MCF 10A (cell line): ENCODE measurements at places on chromosomes 1 and 21.

- no peak overlapping the region for H3K4me3 ChIP-seq
- H3K4me1 ChIP-seq, result peaks cover 36% of the 10 kb centered on the region
- H3K36me3 ChIP-seq, result peaks cover 74% of the 10 kb centered on the region
- no peak overlapping the region for H3K27ac ChIP-seq
- H3K27me3 ChIP-seq, result no peaks in the 10 kb centered on the region
- DNase-seq, result no peak
Observed at GRCh38 chr1:150557065-150557600, 7.9 kb downstream of the ADAMTSL4 start.

GRCh38 chr21:45724994-45725843 lies 81.7 kb downstream of the PCBP3 start:
- H3K36me3 ChIP-seq, result no peaks in the 10 kb centered on the region
- no peaks in the 10 kb centered on the region for H3K4me1 ChIP-seq
- H3K4me3 ChIP-seq, result no peak overlapping the region
- peaks cover 12% of the 10 kb centered on the region for H3K27me3 ChIP-seq
- no peak for DNase-seq

- H3K27me3 ChIP-seq, result peaks cover 17% of the 10 kb centered on the region
- no peak overlapping the region for H3K4me3 ChIP-seq
- no peaks in the 10 kb centered on the region for H3K36me3 ChIP-seq
Observed at GRCh38 chr1:41791667-41792484, 126.8 kb downstream of the HIVEP3 start.

GRCh38 chr21:42037943-42038342 lies 27.8 kb upstream of the ZBTB21 start:
- H3K27ac ChIP-seq, result peak overlapping the region; percentile 53
- no peak overlapping the region for H3K4me3 ChIP-seq
- DNase-seq, result no peak
- no peaks in the 10 kb centered on the region for H3K27me3 ChIP-seq
- no peaks in the 10 kb centered on the region for H3K36me3 ChIP-seq

GRCh38 chr1:103489935-103490334 lies 35.6 kb upstream of the RNPC3 start:
- peak; percentile 50 for DNase-seq
- H3K27me3 ChIP-seq, result no peaks in the 10 kb centered on the region
- no peaks in the 10 kb centered on the region for H3K4me1 ChIP-seq
- no peak overlapping the region for H3K4me3 ChIP-seq
- H3K27ac ChIP-seq, result no peak overlapping the region

- H3K27ac ChIP-seq, result no peak overlapping the region
- H3K4me1 ChIP-seq, result no peaks in the 10 kb centered on the region
- no peaks in the 10 kb centered on the region for H3K27me3 ChIP-seq
- H3K4me3 ChIP-seq, result no peak overlapping the region
- no peak for DNase-seq
Observed at GRCh38 chr1:105294838-105295237, 1545.1 kb downstream of the AMY1C start.

GRCh38 chr1:240827786-240828185 lies 215.8 kb upstream of the GREM2 start:
- DNase-seq, result no peak
- no peaks in the 10 kb centered on the region for H3K36me3 ChIP-seq
- no peak overlapping the region for H3K27ac ChIP-seq
- no peak overlapping the region for H3K4me3 ChIP-seq

DNA sequence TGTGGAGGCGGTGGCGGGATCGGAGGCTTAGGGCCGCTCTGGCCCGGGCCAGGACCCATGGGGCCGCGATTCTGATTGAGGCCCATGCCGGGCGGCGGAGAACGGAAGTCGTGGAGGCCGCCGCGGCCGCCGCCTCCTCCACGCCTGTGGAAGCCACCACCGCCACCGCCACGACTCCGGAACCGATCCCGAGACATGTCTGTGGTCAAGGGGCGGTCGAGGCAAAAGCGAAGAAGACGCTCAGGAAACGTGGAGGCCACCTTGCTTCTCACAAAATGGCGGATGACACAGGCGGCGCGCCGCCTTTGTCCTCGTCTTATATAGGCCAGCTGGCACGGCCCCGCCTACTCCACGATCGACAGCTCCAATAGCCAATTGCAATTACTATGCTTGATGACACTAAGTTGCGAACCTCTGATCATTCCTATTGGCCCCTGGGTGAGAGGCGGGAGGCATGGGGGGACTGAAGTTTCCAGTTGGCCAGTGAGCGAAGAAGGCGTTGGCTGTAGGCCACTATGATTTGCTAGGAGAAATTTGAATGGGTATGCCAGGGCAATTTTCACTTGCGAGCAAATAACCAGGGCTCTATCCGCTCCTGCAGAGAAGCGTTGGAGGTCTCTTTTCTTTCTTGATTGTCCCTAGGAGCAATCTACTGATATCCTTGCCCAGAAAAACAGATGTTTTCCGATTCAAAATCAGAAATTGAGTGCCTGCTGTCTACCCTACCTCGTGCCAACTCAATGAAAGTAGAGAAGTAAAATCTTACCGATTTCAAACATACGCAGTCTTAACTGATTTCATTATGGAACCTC lies at the start of gene SFPQ:
TSS of gene SFPQ (minus strand) at position 293 of the 812 bp plus-strand sequence. CDS start at position 197, 96 bp downstream.
- H3K36me3 ChIP-seq, result peaks cover 50% of the 10 kb centered on the region
- peaks cover 28% of the 10 kb centered on the region for H3K4me1 ChIP-seq
- H3K27ac ChIP-seq, result peak within 1 kb of the TSS; percentile 96
- DNase-seq, result peak; percentile 99
- no peaks in the 10 kb centered on the region for H3K27me3 ChIP-seq

- H3K4me1 ChIP-seq, result peaks cover 26% of the 10 kb centered on the region
- H3K36me3 ChIP-seq, result no peaks in the 10 kb centered on the region
- H3K4me3 ChIP-seq, result no peak overlapping the region
- H3K27ac ChIP-seq, result peak overlapping the region; percentile 63
Observed at GRCh38 chr1:172761581-172762486, 102.9 kb downstream of the FASLG start.

GRCh38 chr1:111406321-111406768 lies 21.2 kb downstream of the OVGP1 start:
- H3K36me3 ChIP-seq, result peaks cover 7% of the 10 kb centered on the region
- no peak overlapping the region for H3K27ac ChIP-seq
- H3K27me3 ChIP-seq, result peaks cover 25% of the 10 kb centered on the region
- H3K4me3 ChIP-seq, result no peak overlapping the region

GRCh38 chr1:156721535-156721934 lies 6.7 kb upstream of the METTL25B start:
- H3K27me3 ChIP-seq, result no peaks in the 10 kb centered on the region
- no peak overlapping the region for H3K4me3 ChIP-seq
- no peak for DNase-seq
- peaks cover 11% of the 10 kb centered on the region for H3K4me1 ChIP-seq
- H3K27ac ChIP-seq, result peak overlapping the region; percentile 54

DNA sequence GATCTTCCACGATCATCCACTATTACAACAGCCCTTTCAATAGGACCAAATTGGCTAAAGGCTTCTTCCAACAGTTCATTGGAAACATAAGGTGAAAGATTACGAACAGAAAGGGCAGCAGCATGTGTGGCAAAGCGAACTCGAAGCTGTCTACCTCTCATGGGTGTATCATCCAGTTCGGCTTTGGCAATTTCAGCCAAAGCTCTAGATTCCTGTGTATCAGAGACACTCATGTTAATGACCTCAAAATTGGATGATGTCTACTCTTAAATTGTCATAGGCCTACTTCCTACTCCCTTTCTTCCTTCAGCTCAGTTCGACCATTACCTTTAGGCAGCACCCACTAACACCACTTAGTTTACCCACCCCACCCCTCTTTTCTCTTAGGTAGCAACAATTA lies 2.2 kb downstream of the SFPQ start:
- peaks cover 73% of the 10 kb centered on the region for H3K36me3 ChIP-seq
- no peaks in the 10 kb centered on the region for H3K27me3 ChIP-seq
- H3K4me3 ChIP-seq, result peak overlapping the region; percentile 85

DNA sequence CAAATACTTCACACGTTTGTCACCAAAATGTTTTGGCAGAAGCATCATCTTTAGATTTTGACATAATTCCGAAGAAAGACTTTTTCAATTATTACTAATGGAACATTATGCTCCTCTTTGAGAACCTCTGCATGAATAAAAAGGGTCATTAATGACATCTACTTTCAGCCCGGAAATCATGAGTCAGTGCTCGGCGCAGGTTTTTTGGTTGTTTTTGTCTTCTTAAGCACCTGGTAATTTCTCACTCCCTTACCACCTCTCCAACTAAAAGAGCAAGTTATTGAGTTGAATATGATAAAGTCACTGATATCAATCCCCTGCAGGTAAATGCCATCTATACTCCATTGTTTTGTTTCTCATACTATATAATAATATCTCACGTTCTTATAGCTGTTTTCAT lies 113.0 kb upstream of the PBX1 start:
- no peaks in the 10 kb centered on the region for H3K4me1 ChIP-seq
- H3K27ac ChIP-seq, result no peak overlapping the region
- H3K27me3 ChIP-seq, result no peaks in the 10 kb centered on the region
- no peak for DNase-seq

GRCh38 chr1:97070376-97070775 lies 348.8 kb downstream of the PTBP2 start:
- DNase-seq, result no peak
- no peaks in the 10 kb centered on the region for H3K4me1 ChIP-seq
- H3K4me3 ChIP-seq, result no peak overlapping the region
- H3K27ac ChIP-seq, result no peak overlapping the region

DNA sequence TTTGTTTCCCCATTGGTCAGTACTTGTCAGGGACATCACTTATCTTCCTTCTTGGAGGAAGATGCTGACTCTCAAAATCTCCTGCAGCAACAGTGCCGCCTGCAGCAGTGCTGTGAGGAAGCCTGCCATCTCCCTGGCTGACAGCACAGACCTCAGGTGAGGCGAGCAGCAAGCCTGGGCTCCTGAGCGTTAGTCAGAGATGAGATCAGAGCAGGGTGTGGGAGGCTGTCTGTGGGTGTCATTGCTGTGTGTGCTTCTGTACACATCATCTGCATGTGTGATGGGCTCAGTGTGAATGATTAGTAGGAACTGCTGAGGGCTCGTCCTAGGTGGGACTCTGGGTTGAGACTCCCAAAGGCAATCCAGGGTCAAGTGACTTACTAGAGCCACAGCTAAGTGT lies 6.1 kb downstream of the STRIP1 start:
- H3K4me1 ChIP-seq, result peaks cover 3% of the 10 kb centered on the region
- H3K27me3 ChIP-seq, result no peaks in the 10 kb centered on the region
- no peak overlapping the region for H3K27ac ChIP-seq
- peaks cover 67% of the 10 kb centered on the region for H3K36me3 ChIP-seq
- DNase-seq, result no peak

- no peaks in the 10 kb centered on the region for H3K27me3 ChIP-seq
- no peak for DNase-seq
- peaks cover 22% of the 10 kb centered on the region for H3K4me1 ChIP-seq
- no peak overlapping the region for H3K4me3 ChIP-seq
- peaks cover 99% of the 10 kb centered on the region for H3K36me3 ChIP-seq
Observed at GRCh38 chr1:204548265-204548664, 32.1 kb downstream of the MDM4 start.

GRCh38 chr1:224189561-224189960 lies 6.5 kb downstream of the DEGS1 start:
- H3K36me3 ChIP-seq, result peaks cover 70% of the 10 kb centered on the region
- no peak overlapping the region for H3K27ac ChIP-seq
- peaks cover 17% of the 10 kb centered on the region for H3K4me1 ChIP-seq
- no peaks in the 10 kb centered on the region for H3K27me3 ChIP-seq

- peaks cover 7% of the 10 kb centered on the region for H3K27me3 ChIP-seq
- no peak overlapping the region for H3K27ac ChIP-seq
- no peak for DNase-seq
- H3K4me1 ChIP-seq, result no peaks in the 10 kb centered on the region
Observed at GRCh38 chr1:236495467-236496112, 28.2 kb upstream of the LGALS8 start.

- H3K4me1 ChIP-seq, result peaks cover 8% of the 10 kb centered on the region
- H3K36me3 ChIP-seq, result peaks cover 31% of the 10 kb centered on the region
- H3K27me3 ChIP-seq, result no peaks in the 10 kb centered on the region
- no peak for DNase-seq
- no peak overlapping the region for H3K27ac ChIP-seq
- H3K4me3 ChIP-seq, result no peak overlapping the region
Observed at GRCh38 chr1:246631426-246631825, 65.2 kb downstream of the CNST start.

DNA sequence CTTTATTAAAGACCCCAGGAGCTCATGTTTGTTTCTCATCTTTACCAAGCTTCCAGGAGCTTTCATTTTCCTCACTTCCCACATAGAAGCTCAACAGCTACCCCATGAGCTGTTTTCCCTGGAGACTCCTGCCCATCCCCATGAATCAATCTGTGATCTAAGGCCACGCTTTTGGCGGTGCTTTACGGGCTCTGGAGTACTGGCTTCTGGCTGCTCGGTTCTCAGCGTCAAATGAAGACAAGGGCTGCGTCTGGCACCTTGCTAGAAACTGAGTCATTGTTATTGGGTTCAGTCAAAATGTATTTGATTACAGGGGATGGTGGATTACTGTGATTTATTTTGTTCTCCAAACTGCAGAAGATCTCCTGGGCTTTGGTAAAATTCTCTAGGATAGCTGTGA lies 39.9 kb downstream of the ACP6 start:
- no peak overlapping the region for H3K4me3 ChIP-seq
- no peak overlapping the region for H3K27ac ChIP-seq
- no peaks in the 10 kb centered on the region for H3K27me3 ChIP-seq
- DNase-seq, result no peak
- H3K4me1 ChIP-seq, result no peaks in the 10 kb centered on the region

- no peak overlapping the region for H3K27ac ChIP-seq
- H3K36me3 ChIP-seq, result peaks cover 68% of the 10 kb centered on the region
- no peaks in the 10 kb centered on the region for H3K27me3 ChIP-seq
- H3K4me1 ChIP-seq, result peaks cover 40% of the 10 kb centered on the region
- peak; percentile 16 for DNase-seq
Observed at GRCh38 chr21:46641656-46642055, 6.2 kb downstream of the PRMT2 start.

- H3K4me1 ChIP-seq, result peaks cover 24% of the 10 kb centered on the region
- H3K27ac ChIP-seq, result no peak overlapping the region
- no peaks in the 10 kb centered on the region for H3K36me3 ChIP-seq
Observed at GRCh38 chr1:214277704-214278635, 3.0 kb upstream of the SMYD2 start.

DNA sequence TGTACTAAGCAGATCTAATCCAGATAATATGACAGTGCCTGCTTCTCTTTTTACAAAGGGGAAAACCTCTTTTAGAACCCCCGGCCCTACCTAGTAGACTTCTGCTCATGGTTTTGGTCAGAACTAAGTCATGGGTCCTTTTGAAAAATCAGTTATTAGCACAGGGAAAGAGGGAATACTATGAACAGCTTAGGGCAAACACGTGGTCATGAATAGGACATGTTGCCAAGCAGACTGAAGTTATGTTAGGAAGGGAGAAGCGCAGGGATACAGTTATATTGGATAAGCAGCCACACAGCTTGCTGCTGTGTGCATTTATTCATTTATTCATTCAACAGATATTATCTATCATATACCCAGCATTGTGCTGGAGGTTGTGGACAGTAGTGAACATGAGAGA lies 25.3 kb upstream of the IGSF3 start:
- no peak overlapping the region for H3K27ac ChIP-seq
- H3K4me3 ChIP-seq, result no peak overlapping the region
- H3K36me3 ChIP-seq, result no peaks in the 10 kb centered on the region
